ENCODE measurements at places on chromosomes 6 and 20.

DNA sequence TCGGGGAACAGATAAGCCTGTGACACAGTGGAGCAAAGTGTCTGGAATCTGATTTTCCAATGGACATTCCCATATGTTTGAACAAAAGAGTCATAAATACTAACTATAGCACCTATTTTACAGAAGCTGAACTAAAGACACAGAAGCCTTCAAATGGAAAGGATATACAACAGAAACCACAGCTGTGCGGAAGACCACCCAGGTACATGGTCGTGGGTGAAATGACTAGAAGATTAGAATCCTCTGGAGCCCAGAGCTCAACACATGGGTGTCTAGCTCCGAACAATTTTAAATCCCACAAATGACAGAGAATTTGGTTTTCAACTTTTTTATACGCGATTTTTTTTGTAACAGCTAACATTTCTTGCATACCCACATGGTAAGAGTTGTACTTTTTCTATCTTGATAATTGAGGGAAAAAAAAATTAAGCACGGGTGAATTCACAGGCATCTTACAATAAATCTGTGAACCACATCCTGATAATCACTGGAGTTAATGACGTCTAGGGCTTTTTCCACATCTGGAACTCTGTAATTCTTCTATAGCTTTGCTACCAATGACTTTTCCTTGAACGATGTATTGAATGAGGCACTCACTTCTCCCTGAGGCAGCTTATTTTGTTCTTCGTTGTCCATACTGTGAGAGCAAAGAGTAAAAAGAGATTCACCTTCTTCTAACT, 271.1 kb upstream of the AGPAT4 start:
- DNase-seq, result no peak

DNA sequence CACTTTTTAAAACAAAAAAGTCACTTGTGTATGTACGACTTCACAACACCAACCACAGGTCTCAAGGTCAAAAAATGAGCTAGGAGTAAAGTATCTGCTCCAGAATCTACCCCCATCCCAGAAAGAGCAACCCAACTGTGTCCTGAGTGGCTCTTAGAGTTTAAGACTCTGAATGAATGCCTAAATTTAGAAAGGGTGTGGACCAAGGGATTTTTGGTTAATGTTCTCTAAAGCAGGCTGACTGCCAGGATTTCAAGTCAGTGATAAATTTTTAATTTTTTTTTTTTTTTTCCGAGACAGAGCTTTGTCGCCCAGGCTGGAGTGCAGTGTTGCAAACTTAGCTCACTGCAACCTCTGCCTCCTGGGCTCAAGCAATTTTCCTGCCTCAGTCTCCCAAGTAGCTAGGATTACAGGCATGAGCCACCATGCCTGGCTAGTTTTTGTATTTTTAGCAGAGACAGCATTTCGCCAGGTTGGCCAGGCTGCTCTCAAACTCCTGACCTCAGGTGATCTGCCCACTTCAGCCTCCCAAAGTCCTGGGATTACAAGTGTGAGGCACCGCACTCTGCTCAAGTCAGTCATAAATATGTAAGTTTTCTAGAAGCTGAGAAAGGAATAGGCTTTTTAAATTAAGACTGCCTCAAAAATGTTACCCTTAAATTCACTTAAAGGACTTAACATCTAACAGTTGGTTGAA, 20.2 kb downstream of the STAU1 start:
- no peak for DNase-seq

DNA sequence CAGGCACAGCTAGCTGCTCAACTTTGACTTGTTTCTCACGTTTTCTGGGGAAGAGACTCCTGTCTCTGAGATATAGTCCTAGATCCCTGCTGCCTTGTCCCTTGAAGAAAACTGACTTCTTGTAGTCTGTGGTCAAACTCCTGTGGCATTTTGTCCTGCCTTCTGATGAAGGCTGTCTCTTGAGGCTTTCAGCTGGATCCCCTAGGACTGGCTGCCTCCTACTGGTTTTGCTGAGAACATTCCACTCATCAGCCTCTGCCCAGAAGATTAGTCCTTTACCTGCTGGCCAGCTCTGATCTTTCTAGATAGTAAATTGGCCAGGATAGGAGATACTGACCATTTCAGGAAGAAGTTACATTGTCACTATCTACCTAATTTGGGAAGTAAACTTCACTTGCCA, 71.9 kb upstream of the CNR1 start:
- DNase-seq, result no peak

- DNase-seq, result no peak
These were observed 4.7 kb upstream of the MAP3K4 start for GRCh38 chr6:160986851-160987250.

DNA sequence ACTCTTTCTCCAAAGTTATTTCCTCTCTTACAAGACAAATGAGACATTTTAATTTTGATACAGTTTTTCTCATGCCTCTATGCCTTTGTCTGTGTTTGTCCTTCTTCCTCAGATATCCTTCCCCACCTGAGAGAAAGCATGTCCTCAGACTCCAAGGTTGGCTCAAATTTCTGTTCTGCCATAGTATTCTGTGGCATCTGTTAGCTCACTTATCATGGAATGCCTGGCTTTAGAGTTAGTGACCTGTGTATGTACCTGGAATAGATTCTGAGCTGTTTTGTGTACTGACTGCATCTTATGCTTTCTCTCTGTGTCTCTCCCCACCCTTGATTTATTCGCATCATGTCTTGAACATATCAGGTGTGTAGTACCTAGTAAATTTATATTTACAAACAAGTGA, 90.0 kb downstream of the CENPW start:
- DNase-seq, result no peak

Data from stimulated activated CD8-positive, alpha-beta memory T cell treated with anti-CD3 and anti-CD28 coated beads, Interleukin-7, amount 100 ng/mL, for 1 hour (primary cell).